ENCODE measurements at places on chromosomes 6 and 20. TPM values are rescaled to one million over a fixed set of nuclear protein-coding genes. Genes with fewer than 3 reads are reported as not detected.

Gene ADGRF5
- 23.8 TPM for total RNA-seq

Gene SSR1
- total RNA-seq = 118 TPM

Gene TREM2
- 8.8 TPM for total RNA-seq

Gene OLIG3
- not detected for total RNA-seq

Gene STMN3
- 19.7 TPM for total RNA-seq

Gene IPCEF1
- 5.0 TPM for total RNA-seq

DNA sequence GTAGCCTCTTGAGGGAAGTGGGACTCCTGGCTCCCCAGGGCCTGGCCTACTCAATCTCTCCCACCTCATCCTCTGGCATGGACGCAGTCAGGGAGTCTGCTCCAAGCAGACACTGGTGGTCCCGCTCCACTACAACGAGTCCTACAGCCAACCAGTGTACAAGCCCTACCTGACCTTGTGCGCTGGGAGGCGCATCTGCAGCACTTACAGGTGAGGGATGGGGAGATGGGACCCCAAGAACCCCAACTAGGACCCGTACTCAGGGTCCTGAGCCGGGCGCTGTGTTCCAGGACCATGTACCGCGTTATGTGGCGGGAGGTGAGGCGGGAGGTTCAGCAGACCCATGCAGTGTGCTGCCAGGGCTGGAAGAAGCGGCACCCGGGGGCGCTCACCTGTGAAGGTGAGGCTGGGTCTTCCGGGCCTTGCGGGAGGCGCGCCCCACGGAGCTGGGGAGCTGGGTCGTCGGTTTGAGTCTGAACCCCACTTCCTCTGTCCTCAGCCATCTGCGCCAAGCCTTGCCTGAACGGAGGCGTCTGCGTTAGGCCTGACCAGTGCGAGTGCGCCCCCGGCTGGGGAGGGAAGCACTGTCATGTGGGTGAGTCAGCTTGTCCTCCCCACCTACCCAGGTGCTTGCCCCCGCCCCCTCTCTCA, 2.1 kb downstream of the EGFL8 start:
- DNase-seq = no peak

DNA sequence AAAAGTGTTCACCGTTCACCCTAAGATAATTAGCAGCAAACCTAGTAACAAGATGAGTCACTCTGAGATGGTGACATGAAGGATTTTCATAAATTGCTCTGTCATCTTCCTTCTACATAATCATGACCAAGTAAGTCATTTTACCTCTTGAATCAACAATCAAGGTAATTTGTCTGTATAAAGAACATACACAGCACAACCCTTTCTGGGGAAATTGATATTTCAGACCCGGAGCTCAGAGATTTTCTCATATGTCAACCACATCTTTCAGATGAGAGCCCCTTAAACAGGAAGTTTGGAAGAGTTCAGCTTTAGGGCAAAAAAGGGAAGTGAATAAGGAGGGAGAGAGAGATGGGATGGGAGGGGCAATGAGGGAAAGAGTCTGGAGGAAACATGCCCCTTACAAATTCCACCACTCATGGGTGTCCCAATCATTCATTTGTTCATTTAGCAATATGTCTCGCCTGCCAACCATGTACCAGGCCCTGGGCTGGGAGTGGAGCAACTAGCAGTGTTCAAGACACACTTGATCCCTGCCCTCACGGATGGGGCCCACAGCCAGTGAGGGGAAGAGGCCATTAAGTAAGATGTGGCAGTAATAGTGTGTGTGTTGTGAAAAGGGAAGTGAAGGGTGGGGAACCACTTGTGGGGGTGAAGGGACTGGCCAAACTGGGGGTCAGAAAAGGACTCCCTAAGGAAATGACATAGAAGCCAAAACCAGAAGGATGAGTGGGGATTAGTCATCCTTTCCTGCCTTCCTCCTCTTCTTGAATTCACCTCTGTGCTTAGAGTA, 190.9 kb downstream of the MAFB start:
- no peak for DNase-seq

- no peak for DNase-seq
These were observed 191.8 kb downstream of the TMEM200A start for GRCh38 chr6:130557481-130558112.

DNA sequence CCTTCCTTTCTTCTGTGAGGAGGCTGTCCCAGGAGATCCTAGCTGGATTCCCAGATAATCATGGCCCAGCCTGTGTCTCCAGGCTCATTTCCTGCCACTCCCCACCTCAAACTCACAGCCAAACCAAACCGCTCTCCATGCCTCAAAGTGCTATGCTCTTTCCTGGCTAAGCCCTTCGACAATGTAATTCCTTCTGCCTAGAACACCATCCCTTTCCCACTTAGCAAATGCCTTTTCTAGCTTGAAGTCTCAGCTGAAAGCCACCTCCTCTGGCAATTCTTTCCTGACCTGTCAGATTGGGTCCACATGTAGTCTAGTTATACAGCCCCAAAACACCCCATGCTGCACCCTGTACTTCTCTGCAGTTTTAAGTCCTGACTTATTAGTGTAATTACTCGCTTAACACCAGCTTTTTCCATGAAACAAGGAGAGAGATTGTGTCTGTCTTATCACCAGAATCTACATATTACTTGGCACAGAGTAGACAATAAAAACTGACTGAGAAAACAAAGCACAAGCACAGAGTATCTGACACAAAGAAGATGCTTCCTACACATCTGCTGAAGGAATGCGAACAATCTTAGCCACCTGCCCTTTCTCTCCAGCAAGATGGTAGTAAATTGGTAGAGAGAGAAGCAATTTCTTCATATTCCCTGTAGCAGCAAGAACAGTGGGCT, 5.4 kb downstream of the TRIM26 start:
- no peak for DNase-seq

- no peak for DNase-seq
These were observed 12.2 kb upstream of the ZNF831 start for GRCh38 chr20:59151391-59151790.
